Fibroblast of villous mesenchyme (primary cell): ENCODE measurements at places on chromosomes 7 and 10.

DNA sequence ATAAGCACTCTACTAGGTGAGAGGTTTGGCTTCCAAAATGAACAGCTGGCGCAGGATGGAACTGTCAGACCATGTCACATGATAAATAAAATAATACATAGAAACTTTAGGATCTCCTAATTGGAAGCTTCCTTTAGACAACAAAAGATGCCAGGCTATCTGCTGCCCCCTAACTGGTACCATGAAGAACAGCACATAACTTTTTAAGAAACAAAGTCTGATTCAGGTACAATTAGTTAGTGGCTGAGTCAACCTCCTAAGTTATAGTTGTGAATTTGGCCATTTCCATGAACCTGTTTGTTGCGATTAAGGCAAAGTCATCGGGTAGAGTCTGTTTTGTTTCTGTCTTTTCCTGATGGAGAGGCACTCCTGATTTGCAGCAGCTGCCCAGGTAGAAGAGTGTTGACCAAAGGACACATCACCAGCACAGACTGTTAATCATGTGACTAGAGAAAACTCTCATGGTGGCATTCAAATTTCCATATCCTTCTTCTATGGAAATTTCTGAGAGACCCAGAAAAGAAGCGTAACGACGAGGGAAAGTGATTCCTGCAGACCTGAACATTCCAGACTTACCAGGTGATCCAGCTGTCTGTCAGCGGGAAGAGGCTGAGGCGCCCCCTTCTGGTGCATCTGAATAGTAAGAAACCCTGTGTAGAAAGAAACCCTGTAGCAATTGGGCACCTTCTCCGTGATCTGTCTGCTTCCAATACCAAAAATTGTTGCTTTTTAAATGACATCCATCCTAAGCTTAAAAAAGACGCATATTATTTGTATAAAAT lies 8.6 kb upstream of the INHBA start:
- no peak for DNase-seq

- DNase-seq = no peak
Measured at GRCh38 chr7:141386881-141387280, 164.3 kb upstream of the AGK start.

- DNase-seq = no peak
Measured at GRCh38 chr7:156638443-156639077, 2.0 kb upstream of the RNF32 start.

- DNase-seq = peak; percentile 95
Measured at GRCh38 chr7:100801833-100802568, 25.3 kb downstream of the EPHB4 start.

- no peak for DNase-seq
Measured at GRCh38 chr10:75753621-75754020, 322.2 kb downstream of the LRMDA start.

- peak; percentile 70 for DNase-seq
Measured at GRCh38 chr7:142516038-142516501, 233.2 kb upstream of the PRSS1 start.

- DNase-seq = no peak
Measured at GRCh38 chr7:3575753-3576531, 274.9 kb downstream of the SDK1 start.

DNA sequence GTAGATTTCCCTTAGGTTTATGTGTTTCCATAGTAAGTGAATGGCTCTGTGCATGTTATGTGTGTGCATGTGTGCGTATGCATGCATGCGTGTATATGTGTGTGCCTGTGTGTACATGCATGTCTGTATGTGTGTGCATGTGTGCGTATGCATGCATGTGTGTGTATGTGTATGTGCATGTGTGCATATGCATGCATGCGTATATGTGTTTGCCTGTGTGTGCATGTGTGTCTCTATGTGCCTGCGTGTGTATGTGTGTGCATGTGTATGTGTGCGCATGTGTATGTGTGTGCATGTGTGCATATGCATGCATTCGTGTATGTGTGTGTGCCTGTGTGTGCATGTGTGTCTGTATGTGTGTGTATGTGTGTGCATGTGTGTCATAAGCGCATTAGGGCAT lies 98.8 kb upstream of the AGBL3 start:
- DNase-seq = no peak

- DNase-seq = peak; percentile 73
Measured at GRCh38 chr10:112753961-112754411, 196.1 kb upstream of the TCF7L2 start.

DNA sequence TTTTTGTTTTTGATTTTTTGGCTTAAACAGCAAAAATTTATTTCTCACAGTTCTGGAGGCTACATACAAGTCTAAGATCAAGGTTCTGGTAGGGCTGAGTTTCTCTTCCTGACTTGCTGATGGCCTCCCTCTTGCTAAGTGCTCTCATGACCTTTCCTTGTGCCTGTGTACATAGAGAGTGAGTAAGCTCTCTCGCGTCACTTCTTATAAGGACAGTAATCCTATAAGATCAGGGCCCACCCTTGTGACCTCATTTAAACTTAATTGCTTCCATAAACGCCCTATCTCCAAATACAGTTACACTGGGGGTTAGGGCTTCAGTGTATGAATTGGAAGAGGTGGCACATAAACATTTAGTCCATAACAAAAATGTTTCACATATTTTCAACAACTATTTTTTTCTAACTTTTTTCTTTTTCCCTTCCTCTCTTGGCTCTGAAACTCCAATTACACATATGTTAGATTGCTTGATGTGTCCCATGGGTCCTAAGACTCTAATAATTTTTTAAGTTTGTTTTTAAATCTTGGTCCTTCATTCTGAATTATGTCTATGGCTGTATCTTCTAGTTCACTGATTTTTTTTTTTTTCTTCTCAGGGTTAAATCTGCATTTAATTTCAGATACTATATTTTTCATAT lies 149.8 kb downstream of the HBP1 start:
- peak; percentile 73 for DNase-seq

- DNase-seq = no peak
Measured at GRCh38 chr7:47474211-47474936, 107.5 kb downstream of the TNS3 start.

DNA sequence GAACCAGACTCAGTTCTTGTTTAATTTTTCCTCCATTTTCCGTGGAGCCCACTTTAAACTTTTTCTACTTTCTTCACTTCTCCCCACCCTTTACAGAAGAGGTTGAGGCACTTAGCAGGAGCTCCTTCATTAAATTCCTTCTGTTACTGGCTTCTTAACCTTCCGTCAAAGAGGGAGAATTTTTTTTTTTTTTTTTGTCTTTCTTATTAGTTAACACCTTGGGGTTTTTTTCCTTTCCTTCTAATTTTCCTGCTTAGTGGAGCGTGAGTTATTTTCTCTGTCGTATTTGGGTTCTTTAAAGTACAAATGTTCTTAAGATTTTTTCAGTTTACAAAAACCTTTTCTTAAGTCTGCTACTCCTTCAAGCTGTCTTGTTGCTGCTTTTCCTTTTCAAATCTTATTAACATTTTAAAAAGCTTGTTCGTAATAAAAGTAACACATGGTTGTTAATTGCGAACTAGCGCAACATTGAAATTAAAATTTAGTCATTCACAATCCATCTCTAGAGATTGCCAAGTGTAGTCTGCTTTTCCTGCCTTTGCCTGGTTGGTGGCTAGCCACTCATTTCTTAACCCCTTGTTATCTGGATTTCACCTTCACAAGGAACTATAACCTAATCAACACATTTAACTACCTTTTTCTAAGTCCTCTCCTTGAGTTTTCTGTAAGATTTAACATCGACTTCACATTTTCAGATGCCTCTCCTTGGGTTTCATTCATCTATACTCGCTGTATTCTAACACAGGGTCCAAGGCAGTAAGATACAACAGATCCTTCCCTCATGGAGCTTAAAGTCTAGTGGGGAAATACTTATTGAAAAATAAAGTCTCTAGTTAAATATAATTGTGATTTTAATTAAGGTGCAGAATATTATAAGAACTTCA lies 2.0 kb downstream of the BMPR1A start:
- DNase-seq = no peak

DNA sequence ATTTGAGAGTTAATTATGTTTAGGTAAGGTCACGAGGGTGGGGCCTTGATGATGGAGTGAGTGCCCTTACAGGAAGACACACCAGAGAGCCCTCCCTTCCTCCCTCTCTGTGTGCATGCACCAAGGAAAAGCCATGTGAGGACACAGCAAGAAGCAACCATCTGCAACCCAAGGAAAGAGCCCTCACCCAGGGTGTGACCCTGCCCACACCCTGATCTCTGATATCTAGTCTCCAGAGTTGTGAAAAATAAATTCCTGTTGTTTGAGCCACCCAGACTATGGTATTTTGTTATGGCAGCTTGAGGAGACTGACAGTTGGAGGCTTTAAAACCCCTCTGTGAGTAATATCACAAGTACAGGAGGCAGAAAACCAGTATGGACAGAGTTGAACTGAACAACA lies 15.0 kb upstream of the MCM10 start:
- peak; percentile 46 for DNase-seq

- peak; percentile 43 for DNase-seq
Measured at GRCh38 chr7:142542942-142543341, 206.3 kb upstream of the PRSS1 start.

GRCh38 chr7:108016841-108017775 lies 14.1 kb upstream of the LAMB1 start:
- peak; percentile 69 for DNase-seq

DNA sequence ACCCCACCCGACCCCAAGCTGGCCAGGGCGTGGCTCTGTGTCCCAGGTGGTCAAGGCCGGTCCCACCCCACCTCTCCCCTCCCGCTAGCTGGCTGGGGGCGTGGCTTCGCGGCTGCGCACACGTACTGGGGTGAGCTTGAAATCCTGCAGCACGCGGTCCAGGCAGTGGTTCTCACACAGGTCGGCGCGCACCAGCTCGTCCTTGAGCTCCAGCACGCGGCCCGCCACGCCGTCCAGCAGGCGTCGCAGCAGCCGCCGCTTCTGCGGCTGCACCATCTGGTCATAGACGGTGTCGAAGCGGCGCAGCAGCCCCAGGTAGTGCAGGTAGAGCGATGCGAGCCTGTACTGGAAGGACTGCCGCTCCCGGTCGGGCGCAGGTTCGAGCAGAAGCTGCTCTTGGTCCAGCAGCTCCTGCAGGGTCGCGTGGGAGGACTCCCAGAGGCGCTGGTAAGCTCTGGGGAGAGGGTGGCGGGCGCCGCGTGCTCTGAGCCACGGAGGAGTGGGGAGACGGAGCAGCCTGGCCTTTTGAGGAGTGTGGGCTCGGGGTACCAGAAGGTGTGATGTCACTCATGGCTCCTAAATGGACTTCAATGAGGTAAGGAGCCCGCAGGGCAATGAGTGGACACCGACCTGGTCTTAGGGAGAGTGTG lies 5.8 kb downstream of the H2BK1 start:
- no peak for DNase-seq

- peak; percentile 57 for DNase-seq
Measured at GRCh38 chr10:35822316-35822715, 180.2 kb upstream of the FZD8 start.

- peak; percentile 41 for DNase-seq
Measured at GRCh38 chr10:11793762-11794479, 29.2 kb upstream of the PROSER2 start.

- peak; percentile 82 for DNase-seq
Measured at GRCh38 chr7:90244909-90245851, at the start of gene CFAP69. CFAP69 (plus strand) TSS chr7:90245174; CDS start chr7:90245425, 251 bp downstream.

DNA sequence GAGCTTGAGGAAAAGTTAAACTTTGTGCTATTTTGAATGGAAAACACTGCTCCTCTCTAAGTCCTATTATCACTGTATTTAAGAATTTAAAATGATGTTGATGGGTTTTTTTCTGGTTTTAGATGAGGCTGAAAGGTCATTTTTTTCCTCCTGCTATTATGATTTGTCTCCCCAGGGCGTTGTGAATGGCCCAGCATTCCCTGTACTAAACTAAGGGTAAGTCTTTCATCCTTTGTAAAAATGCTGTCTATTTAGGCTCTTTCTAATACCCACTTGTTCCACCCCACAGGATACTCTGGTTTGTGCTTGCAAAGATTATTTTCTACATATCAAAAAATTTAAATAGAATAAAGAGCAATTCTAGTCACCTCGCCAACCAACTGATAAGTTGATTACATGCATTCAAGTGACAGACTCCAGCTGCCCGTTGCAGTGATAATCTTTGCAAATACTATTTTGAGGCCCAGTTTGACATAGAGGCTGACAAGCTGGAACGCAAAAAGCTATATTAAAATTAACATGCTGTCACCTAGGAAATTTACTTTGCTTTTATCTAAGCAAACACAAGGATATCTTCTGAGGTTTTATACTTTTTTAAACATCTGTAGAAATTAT lies 222.3 kb upstream of the TMEM229A start:
- DNase-seq = no peak
